ENCODE measurements at places on chromosomes 1 and 21.

DNA sequence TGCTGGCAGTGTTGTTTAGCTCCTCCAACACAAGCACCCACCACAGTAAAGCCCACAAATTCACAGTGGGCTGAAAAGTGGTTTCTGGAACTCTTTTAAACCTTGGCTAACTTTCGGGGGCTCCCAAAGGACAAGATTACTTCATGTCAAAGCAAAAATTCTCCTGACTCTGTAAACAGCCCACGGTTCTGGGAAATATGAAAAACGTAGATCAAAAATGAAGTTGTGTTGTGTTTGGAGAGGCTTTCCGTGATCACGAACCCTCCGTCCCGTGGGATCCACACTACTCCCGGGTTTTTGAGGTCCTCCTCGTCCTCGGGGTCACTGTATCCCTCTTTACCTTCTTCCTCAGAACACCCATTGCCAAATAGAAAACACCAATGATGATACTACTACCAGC, 159.0 kb upstream of the RUNX1 start:
- no peak for DNase-seq

GRCh38 chr1:95093296-95093695, 20.5 kb upstream of the ALG14 start:
- DNase-seq: no peak

DNA sequence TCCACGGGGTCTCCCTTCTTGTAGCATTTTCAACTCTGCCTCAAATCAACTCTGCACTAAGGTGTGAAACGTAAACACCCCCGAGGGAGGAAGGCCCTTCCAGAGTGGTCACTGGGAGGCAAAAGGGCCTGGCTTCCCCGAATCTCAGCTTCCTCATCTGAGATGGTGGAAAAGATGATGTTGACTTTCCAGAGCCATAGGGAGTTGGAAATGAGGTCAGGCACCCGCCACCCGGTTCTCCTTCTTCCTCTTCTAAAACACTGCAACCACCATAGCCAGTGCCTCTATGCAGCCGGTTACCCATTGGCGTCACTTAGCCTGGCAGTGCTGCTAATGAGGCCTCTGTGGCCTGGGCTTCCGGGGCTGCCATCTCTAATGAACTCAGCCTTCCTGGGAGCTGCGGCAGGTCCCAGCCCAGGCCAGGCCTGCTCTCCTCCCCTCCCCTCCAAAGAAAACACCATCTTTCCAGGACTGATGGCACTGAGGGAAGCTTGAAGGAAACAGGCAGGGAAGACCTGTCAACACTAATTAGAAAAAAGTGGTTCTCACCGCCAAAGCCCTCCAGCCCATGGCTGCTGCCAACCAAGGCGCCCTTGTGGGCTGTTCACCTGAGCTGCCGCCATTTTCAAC, 175.0 kb downstream of the KAZN start:
- DNase-seq: no peak

- DNase-seq: no peak
Measured at GRCh38 chr1:10694274-10694632, 102.2 kb downstream of the CASZ1 start.

DNA sequence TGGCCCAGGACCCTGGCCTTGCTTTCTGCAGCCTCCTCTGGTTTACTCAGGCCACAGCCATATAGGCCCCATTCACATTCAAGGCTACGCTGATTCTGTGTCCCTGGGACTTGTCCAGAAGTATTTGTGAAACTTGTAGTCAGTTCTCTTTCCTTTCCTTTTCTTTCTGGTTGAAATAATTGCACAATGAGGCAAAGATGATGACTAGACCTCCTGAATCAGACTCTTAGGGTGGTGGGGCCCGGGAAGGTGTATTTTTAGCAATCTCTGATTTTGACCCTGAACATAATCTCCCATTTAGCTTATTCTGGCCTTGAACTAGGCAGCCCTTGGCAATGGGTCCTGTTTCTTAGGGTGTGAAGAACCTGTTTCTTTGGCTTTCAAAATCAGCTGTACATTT, 39.9 kb downstream of the STUM start:
- DNase-seq: no peak

DNA sequence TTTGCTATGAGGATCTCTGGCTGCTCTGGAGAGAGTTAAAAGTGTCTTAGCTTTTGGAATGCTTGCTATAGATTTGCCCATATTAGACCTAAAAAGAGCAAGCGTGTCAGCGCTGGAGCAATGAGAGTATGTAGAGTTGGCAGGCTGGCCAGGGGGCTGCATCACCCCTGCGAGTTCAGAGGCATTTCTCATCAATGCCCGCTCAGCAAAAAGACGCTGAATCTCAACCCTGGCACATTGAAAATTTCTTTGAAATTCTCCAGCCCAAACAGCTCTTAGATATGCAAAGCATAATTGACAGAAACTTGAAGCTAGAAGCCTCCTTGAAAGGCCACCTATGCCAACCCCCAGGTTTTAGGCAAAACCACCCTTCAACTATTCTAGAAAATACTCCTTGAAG, 135.5 kb upstream of the F3 start:
- no peak for DNase-seq

DNA sequence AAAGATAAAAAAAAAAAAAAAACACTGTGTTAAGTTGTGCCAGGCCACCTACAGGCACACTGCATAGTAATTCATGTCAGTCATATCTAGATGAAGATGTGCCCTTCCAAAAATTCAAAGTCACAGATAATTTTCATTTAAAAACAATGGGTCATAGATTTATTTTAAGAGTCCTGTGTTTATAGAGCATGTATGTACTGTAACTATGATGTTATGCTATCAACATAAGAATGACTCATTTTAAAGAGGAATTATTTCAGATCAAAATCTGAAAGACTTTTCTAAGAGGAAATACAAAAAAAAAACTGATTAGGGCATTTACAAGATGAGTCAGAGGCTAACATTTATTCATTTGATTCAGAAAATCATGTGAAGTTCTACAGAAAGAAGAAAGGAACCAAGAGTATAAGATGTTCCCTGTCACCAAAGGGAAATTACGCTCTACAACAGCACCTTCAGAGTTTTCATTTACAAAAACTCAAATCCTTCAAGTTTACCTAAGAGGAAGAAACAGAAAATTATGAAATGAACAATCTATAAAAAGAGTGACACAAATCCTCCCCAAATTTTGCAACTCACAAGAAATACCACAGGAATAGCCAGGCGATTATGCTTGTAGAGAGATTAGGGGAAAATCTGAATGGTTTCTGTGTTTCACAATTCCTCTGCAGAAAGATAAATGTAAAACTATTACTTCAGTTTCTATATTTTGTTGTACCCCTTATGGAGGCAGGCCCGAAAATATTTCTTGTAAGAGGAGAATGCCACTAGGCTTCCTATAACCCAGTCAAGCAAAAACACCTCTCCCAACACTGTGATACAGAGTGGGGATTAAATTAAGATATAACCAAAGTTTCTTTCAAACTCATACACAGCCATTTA, 13.8 kb downstream of the TP53BP2 start:
- DNase-seq: no peak

GRCh38 chr1:205284420-205285144, 37.0 kb downstream of the NUAK2 start:
- peak; percentile 87 for DNase-seq

- no peak for DNase-seq
Measured at GRCh38 chr1:168958562-168959289, 147.8 kb upstream of the ATP1B1 start.

DNA sequence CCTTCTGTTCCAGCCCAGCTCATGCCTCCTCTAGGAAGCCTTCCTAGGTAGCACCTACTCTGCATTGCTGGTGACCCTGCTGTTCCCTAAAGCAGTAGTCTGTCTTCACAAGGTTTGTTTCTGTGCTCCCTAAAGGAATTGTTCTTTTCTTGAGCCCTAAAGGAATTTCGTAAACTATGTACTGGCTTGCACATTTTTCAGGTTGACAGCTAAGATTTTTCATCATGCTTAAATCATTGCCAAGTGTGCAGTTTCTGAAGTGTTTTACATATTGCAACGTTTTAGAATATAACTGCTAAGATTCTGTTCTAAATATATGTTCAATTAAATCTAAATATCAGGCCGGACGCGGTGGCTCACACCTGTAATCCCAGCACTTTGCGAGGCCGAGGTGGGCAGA, 13.1 kb downstream of the S100A16 start:
- no peak for DNase-seq

- DNase-seq: no peak
Measured at GRCh38 chr1:151520359-151520758, 9.2 kb downstream of the CGN start.

- DNase-seq: no peak
Measured at GRCh38 chr1:102954576-102954975, 153.7 kb downstream of the COL11A1 start.

- peak; percentile 99 for DNase-seq
Measured at GRCh38 chr1:233113009-233113879, 162.8 kb downstream of the NTPCR start.

GRCh38 chr1:178048426-178048825, 45.5 kb upstream of the RASAL2 start:
- no peak for DNase-seq

Data from HFF-Myc (cell line).